ENCODE measurements at places on chromosomes 1 and 21. TPM values are rescaled to one million over a fixed set of nuclear protein-coding genes. Genes with fewer than 3 reads are reported as not detected.

- DNase-seq: peak; percentile 46
These were observed 97.2 kb upstream of the ARTN start for GRCh38 chr1:43836267-43836951.

DNA sequence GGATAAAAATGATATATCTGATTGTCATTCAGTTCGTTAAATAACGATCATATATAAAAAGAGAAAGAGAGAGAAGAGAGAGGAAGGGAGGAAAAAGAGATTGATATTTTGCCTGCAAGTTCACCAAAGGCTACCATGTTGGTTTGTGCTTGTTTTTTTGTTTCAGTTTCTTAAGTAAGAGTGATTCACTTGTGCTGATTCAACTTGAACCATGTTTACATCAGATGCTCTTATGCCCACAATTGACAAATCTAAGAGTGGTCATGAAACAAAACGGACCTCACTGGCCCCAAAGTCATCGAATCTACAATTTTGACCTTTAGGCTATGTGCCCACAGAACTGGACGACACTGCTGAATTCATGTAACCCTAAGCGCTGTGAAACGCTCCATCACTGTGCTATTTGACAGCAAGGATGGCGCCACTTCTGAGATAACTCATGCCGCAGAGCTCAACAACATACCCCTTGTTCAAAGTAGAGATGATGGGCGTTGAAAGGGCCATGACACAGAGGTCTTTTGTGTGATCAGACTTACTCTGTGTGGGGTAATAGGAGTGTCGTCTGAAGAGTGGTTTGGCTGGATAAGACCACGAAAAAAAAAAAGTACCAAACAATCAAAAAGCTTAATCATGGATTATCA is 481.4 kb downstream of the SETD4 start:
- DNase-seq: no peak

DNA sequence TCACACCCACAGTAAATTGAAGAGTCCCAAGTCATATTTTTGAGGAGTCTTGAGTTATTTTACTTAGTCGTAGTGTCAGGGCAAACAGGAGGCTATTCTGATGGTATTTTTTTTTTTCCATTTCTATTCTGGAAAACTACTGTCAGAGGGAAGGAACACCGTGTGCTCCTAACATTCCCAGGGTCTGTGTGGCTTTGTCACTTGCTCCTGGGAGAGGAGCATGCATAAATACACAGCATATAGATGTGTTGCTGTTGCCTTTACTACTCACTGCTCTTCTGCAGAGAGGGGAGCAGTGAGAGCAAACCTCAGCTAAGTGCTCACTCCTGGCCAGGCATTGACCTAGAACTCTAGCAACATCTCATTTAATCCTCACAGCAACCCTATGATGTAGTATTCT is 45.8 kb downstream of the COLGALT2 start:
- no peak for DNase-seq

The SMG7 gene
- 23.0 TPM for total RNA-seq

DNA sequence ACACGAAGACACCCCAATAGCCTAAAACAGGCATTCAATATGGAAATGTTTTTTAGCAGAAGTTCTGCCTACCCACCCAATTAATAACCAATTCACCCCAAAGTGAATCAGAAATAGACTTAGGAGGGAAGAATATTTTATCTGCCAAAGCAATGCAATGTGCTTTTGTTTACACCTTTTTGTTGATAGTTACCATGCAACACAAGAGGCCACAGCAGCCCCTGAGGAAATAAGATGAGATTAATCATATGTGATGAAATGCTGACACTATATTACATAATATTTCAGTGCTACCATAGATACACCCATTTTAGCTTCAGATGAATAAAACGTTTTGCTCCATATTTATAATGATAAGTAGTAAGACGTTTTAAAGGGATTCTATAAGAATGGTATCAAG is 60.9 kb upstream of the RGS2 start:
- DNase-seq: no peak

The OLIG1 gene
- not detected for total RNA-seq

DNA sequence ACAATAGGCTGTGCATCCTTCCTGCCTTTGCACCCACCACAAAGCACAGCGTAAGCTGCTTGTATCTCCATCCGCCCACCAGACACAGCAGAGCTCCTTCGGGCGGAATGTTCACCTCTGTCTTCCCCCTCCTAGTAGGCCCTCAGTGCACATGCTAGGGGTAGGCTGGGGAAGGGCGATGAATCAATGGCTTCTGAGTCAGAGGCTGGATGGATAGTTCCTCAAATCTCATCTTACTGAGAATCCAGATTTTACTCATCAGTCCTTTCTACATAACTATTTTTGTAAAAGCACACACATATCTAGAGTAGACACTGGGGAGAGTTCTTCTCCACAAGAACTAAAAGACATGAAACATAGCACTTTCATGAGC is 73.8 kb downstream of the BCAR3 start:
- no peak for DNase-seq

The TTLL10 gene
- not detected for total RNA-seq

GRCh38 chr1:226690460-226690982 is 48.6 kb downstream of the ITPKB start:
- no peak for DNase-seq

DNA sequence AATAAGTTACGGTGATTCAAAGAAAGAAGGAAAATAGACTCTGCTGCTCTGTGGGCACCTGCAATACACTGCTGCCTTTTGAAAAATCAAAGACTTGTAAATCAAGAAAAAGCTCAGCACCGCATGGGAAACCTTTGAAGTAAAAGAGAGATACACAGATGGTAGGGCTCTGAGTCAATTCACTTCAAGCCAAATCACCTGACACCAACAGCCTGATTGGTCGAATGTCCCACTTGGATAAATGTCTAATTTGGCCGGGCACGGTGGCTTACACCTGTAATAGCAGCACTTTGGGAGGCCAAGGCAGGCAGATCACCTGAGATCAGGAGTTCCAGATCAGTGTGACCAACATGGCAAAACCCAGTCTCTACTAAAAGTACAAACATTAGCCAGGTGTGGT is 19.2 kb upstream of the RCAN3 start:
- no peak for DNase-seq

The SERPINC1 gene
- not detected for total RNA-seq

DNA sequence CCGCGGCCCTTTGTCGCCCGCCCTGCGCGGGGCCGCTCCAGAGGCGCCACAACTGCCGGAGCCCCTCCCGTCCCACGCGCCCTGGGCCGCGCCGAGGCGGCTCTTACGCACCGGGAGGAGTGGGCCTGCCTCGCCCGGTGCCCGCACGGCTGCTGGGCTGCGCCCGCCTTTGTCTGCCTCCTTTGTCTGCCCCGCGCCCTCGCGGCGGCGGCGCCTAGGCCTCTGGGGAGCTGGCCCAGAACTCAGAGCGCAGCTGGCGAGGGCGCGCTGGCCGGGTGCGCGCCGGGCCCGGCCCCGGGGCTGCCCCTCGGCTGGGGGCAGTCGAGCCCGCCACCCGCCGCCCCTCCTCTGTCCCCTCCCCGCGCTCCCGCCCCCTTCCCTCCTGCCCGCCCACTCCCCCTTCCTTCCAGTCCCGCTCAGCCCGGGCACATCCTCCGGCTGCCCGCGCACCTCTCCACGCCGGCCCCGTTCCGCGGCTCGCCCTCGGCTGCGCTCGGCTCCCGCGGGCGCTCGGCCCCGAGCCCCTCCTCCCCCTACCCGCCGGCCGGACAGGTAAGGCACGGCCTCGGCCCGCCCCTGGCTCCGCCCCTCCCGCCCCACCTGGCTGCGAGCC is at the start of gene DRAXIN:
DRAXIN (plus strand) TSS at position 409 of the 613 bp plus-strand sequence. CDS start 14,549 bp downstream, outside the sequence.
- no peak for DNase-seq

GRCh38 chr1:42002220-42002619 is 83.5 kb upstream of the HIVEP3 start:
- DNase-seq: no peak

The SFN gene
- 30.1 TPM for total RNA-seq

DNA sequence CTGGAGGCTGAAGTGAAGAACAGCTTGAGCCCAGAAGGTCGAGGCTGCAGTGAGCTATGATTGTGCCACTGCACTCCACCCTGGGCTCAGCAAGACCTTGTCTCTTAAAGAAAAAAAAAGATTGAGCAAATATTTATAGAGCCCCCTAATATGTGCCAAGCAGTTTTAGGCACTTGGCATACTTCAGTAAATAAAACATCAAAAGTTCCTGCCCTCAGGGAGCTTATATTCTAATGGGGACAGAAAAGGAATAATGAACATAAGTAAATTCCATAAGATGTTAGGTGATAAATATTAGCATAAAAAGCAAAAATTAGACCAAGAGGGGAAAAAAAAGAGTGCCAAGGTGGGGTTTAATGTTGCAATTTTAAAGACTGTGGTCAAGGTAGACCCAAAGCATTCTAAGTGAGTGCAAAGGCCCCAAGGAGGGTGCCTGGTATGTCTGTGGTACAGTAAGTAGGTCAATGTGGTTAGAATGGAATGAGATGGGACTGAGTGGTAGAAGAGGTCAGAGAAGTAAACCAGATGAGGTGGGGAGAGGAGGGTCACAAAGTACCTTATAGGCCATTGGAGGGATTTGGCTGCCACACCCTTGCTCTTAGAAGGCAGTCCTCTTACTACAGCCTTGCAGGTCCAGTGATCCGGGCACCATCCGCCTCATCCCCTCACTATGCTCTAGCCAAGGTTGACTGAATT is 2.2 kb upstream of the TOE1 start:
- DNase-seq: no peak

The DTL gene
- total RNA-seq: 56.6 TPM

- peak; percentile 83 for DNase-seq
These were observed 4.5 kb downstream of the FHL3 start for GRCh38 chr1:38000529-38001455.

The TTC4 gene
- total RNA-seq: 34.7 TPM

DNA sequence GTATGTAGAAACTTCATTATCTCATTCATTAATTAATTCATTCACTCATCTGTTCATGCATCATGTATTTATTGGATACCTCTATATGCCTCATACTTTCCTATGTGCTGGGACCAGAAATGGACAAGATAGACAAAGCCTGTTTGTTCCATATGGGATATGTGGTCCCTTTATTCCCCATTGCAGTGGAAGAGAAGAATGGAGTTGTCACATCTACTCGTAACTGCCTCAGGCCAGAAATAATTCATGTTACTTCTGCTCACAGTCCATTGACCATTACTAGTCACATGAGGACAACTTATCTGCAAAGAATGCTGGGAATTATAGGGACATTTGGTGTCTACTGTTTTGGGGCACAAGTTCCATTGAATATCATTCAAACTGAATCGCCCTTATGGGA is 327.8 kb downstream of the MATN1 start:
- DNase-seq: no peak

The RXFP4 gene
- not detected for total RNA-seq

GRCh38 chr1:203672346-203672745 is 45.7 kb downstream of the ATP2B4 start:
- no peak for DNase-seq

The PLEKHO1 gene
- total RNA-seq: 69.1 TPM

DNA sequence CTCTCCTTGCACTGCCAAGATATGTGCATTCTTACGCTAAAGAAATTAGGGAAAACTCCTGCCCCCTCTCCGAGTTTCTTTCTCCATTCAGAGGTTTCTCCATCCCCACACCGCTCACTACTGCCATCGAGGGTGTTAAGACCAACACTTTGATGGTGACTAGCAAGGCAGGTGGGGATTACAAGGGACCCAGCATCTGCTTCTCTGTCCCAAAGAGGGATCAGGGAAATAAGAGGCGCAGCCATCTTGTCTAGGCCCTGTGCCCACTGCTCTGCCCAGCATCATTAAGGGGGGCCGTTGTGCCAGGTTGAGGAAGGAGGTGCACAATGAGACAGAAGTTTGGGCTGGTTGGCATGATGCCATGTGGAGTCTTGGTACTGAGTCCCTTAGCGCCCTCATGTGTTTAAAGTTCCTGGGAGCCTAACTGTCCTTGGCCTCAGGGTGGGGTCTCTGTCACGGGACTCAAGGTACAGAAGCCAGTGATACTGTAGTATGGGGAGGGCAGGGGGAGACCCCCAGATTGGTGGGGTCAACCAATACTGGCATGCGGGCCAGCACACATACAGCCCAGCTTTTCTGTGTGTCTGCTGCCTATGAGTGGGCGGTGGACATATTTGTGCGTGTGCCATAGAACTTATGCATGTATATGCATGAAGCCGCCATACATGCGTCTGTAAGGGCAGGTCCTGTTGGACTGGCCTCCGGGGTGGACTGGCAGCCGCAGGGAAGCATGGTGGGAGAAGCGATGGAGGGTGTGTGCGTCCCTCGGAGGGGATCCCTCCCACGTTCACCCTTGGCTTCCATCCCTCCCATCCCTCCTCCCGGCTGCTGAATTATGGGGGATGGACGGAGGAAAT is 5.5 kb downstream of the EFNA3 start:
- DNase-seq: peak; percentile 60

- DNase-seq: no peak
These were observed 65.9 kb downstream of the WDR64 start for GRCh38 chr1:241717975-241718374.

GRCh38 chr1:165355977-165356811 is at the start of gene LMX1A:
TSS of gene LMX1A (minus strand) at chr1:165356715. CDS start at chr1:165355559, 1,156 bp downstream.
- DNase-seq: no peak

- DNase-seq: peak; percentile 61
These were observed 5.1 kb downstream of the MAP7D1 start for GRCh38 chr1:36160949-36161485.

- no peak for DNase-seq
These were observed 164.2 kb downstream of the TTLL7 start for GRCh38 chr1:83834621-83835264.

DNA sequence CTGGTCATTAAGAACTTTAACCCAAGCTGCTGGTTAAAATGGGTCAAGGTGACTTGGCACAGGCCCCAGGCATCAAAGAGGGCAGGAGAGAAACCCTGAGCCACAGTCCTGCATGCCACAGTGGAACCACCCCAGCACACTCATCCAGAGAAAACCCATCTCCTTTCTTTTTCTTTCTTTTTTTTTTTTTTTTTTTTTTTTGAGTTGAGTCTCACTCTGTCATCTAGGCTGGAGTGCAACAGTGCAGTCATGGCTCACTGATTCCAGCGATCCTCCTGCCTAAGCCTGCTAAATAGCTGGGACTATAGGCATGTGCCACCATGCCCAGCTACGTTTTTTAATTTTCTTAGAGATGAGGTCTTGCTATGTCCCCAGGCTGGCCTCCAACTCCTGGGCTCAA is 109.2 kb upstream of the RAB4A start:
- DNase-seq: no peak

- DNase-seq: no peak
These were observed 19.5 kb upstream of the RNF223 start for GRCh38 chr1:1093610-1093943.

DNA sequence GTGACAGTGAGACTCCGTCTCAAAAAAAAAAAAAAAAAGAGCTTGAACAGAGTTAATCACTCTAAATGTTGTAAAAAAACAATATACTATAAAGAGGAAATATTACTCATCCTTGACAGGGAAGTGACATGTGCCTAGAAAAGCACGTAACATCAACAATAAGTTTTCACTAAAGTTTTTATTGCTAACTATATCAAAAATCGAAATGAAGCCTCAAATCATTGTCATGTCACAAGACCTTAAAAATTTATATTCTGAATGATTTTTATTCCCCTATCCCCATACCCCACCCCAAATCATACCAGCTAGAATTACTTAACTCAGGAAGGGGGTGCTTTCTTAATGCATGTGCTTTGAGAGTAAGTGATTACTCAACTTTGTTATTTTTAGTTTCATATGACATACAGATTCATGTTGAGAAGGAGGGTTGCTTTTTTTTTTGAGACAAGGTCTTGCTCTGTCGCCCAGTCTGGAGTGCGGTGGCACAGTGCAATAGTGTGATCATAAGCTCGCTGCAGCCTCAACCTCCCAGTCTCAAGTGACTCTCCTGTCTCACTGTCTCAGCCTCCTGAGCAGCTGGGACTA is 53.6 kb upstream of the MUTYH start:
- no peak for DNase-seq

Measured in A172 (cell line).